ENCODE measurements at places on chromosomes 6 and 20.

- peak; percentile 11 for DNase-seq
Measured at GRCh38 chr20:36399147-36399968, 93.2 kb downstream of the DLGAP4 start.

DNA sequence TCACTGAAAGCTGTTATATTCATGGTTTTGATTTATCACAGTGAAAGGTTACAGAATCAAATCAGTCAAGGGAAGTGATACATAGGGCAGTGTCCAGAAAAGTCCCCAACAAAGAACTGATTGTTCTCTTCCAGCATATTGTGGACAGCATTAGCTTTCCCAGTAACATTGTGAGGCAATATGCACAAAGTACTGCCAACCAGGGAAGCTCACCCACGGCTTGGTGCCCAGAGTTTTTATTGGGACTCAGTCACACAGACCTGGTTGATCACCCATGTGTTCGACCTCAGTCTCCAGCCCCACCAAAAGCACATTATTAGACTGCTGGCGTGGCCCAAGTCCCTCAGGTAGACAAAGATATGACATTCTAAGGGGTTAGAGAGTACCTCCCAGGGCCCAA is 76.0 kb downstream of the LCA5 start:
- no peak for DNase-seq

DNA sequence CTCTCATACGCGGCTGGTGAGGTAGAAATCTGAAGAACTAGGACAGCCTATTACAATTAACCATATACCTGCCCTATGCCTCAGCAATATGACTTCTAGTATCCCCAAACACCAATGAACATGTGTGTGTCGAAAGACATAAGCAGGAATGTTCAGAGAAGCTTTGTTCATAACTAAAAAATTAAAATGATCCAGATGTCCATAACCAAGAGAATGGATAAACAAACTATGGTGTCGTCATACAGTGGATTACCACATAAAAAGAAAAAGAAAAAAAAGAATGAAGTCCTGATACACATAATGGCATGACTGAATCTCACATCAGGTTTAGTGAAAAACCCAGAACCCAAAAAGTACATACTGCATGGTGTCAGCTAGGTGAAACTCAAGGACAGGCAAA is 73.9 kb downstream of the MDN1 start:
- peak; percentile 65 for DNase-seq

- peak; percentile 23 for DNase-seq
Measured at GRCh38 chr6:155186052-155186658, 77.7 kb upstream of the CLDN20 start.

DNA sequence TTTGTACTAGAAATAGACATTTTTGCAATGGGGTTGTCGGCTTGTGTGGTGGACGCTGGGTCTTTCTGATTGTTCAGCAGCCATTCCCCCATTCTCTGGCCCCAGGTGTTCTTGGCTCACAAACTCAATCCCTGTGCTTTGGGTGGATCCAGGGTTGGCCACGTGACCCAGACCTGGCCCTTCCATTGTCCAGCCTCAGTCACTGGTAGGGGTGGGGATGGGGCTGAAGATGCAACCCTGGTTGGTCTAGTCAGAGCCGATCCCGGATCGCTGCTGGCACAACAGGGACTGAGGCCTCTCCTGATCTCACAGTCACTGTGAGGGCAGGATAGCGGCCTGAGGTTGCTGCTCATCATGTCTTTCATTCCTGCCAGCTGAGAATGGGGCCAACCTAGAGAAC is 365.3 kb upstream of the SULF2 start:
- DNase-seq: no peak

DNA sequence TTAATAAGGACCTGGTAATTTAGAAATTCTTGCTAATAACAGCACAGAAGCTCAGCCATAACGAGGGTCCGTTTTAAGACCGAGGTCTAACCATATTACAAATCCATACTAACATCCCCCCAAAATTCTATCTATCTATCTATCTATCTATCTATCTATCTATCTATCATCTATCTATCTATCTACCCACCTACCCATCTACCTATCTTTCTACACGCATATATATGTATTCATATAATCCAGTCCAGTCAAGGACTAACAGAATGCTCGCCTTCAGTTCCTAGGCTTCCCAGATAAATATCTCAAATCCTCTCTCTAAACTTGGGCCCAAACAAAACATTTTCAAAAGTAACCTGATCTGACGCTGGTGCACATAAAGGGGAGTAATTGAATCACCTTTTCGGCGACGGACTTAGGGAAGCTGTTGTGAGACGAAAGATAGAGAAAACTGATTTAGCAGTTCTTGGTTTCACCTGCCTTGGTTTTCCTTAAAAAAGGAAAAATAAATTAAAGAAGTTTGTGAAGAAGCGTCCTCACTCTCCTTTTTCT is 14.5 kb downstream of the HMGN4 start:
- DNase-seq: no peak

- DNase-seq: no peak
Measured at GRCh38 chr6:46207174-46207573, 36.4 kb upstream of the ENPP5 start.

DNA sequence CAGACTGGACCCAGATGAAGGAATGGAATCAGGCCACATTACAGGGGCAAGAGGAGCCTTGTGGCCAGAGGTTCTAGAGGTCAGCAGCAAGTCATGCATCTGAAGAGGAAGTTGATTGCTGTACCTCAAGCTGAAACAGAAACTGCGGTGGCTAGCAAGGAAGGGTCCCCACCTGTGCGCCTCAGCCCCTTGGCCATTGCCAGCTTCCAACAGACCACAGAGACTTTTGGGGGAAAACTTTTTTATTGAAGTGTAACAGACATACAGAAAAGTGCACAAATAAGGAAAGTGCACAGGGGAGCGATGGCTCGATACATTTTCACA is 26.8 kb upstream of the SLC9A8 start:
- no peak for DNase-seq

DNA sequence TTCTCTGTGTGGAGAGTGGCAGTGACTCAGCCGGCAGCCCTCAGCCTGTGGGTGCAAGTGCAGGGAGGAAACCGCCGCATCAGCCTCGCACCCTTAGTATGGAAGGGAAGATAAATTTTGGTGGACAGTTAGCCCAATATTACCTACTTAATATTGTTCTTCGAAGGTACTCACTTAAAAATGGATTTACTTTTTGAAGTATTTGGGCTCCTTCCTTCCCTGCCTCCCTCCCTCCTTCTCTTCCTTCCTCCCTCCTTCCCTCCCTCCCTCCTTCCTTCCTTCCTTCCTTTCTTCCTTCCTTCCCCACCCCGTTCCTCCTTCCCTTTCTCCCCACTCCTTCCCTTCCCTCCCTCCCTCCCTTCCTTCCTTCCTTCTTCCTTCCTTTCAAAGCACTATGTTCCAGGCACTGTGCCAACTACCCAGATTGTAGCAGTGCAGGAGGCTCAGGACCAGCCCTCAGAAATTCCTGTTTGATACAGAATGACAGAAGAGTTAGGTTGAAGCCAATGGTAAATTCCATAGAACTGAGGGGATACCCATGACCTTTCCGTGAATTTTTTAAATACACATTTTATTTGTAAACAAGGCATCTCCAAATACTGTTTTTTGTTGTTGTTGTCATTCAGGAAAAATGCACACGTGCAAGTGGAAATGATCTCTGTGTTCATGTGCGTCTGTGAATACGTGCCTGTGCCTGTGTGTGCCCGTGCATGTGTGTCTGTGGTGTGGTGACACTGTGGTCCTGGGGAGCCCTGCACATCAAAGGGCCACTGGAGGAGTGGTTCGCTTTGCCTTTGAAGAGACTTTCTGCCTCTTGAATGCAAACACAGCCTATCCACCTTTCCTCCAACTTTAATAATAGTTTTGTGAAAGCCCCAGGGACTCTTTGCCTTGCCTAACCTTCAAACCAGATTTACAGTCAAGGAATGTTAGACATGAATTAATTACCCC is 141.7 kb downstream of the EDN3 start:
- no peak for DNase-seq

GRCh38 chr6:7865781-7866180 is 44.8 kb downstream of the TXNDC5 start:
- DNase-seq: no peak

- no peak for DNase-seq
Measured at GRCh38 chr6:33168639-33169038, 23.6 kb downstream of the COL11A2 start.

DNA sequence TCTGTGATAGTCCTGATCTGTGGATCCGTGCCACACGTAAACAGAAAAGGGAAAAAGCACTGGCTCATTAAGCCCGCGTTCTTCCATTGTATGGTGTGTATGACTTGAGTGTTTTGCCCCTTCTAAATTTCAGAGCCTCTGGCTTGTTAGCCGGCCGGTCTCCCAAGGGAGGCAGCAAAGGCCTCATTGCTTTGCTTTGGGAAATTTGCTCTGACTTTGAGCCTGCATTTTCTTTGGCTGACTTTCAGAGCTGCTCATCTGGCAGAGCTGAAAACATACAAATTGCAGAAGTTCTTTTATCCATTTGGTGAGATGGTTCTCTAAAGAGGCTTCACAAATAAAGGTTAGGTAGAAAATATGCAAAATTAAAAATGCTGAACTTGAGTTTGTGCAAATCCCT is 123.0 kb downstream of the UTRN start:
- DNase-seq: peak; percentile 18

DNA sequence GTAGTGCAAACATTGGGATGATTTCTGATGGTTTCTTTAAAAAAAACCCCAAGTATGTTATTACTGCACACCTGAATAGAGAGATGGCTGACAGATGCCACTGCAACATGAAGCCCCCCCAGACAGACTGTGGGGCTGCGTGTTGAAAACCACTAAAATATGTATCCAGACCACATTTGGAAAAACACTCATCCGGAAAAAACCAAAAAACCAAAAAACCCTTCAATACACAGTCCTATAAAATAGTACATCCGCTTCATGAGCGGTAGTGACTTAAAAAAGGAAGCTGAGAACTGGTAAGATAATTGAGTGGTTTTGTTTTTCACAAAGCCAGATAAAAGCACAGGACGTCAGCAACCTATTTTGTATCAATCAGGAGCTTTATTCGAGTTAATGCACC is 47.1 kb upstream of the EDN3 start:
- DNase-seq: no peak

DNA sequence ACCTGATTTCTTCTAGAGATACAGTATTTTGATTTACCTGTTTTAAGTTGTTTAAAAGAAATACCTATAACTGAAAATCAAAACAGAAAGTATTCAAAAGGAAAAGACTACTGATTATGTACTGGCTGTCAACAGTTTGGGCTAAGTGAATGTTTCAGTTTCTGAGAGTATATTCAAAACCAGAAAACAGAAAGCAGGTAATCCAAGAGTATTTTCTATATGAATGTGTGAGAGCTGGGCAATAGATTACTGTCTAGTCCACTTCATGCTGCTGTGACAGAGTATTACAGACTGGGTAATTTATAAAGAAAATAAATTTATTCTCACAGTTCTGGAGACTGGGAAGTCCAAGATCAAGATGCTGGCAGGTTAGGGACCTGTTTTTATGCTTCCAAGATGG is 261.0 kb downstream of the ARHGAP18 start:
- DNase-seq: no peak

- no peak for DNase-seq
Measured at GRCh38 chr20:21516180-21516567, 2.3 kb upstream of the NKX2-2 start.

GRCh38 chr20:64247307-64247618 is 8.3 kb upstream of the PCMTD2 start:
- DNase-seq: no peak

DNA sequence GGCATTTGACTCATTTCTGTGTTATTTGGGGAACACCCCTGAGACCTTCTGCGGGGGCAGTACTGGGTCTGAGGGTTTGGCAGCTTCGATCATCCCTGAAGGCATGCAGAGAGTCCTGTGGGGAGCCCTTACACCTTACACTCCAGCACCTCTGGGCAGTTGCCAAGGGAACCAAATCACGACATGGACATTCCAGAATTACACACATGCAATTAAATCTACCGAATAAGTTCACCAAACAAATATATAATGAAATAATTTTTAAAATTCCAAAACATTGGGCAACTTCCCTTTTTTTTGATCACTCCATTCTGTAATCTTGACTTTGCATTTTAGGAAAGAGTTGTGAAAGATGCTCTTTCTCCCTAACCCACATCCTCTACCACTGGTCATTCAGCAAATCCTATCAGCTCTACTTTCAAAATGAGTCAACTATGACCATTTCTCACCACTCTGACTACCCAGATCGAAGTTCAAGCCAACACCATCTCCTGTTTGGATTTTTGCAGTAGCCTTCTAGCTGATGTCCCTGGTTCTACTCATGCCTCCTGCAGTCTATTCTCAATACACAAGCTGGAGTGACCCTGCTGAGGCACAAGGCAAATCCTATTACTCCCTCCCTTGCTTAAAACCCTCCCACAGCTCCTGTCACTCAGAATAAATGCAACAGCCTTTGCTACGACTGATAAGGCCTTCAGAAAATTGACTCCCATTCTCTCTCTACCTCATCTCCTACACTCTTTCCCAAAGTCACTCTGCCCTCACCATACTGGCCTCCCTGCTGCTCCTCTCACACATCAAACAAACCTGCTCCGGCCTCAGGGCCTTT is 533.3 kb downstream of the HACE1 start:
- DNase-seq: no peak

GRCh38 chr6:64803470-64804166 is 903.4 kb downstream of the EYS start:
- DNase-seq: no peak

- no peak for DNase-seq
Measured at GRCh38 chr6:96157018-96157565, 141.3 kb downstream of the FUT9 start.

DNA sequence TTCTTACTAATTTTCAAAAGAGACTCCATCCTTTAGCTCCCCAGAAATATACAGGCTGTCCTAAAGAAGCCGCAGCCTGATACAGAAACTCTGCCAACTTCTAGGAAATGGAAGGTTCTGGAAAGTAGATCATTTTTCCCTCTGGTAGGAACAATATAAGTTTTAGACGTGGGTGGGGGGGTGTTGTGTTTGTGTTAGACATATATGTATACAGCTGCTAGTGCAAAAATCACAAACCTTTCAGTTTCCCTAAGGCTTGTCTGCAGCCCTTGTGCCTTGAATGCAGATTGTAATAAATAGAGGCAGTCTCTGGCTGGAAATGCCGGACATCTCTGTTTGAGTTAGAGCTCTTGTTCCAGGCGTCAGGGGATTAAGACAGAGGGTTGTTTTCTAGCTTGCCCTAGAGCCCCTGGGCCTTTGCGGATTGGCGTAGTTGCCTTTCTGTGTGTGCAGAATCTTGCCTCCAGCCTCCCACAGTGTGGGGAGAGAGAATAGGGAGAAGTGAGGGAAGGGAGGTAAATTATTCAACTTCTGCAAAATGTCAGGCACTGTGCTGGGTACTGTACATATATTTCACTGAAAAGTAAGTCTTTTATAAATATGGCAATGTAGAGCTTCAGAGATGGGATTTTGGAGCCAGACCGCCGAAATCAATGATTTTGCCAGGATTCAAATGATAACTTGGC is 269.7 kb downstream of the PRL start:
- no peak for DNase-seq

- DNase-seq: no peak
Measured at GRCh38 chr20:43363506-43363905, 94.2 kb upstream of the SRSF6 start.

DNA sequence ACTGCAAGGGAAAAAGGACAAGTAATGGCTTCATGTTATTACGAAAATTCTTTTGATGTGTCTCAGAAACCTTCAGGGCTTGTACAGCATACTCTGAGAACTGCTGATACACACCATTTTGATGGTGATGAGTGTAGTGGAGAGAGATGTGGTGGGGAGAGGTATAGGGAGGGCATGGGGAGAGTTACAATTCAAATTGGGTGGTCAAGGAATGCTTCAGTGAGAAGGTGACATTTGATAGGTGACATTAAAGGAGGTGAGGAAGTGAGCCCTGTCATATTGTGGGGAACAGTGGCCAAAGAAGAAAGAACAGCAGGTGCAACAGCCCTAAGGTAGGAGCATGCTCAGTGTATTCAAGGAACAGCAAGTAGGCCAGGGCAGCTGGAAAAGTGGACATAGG is 318.9 kb downstream of the CLIC5 start:
- no peak for DNase-seq
